Glutamatergic neuron (in vitro differentiated cells): ENCODE measurements at places on chromosomes 11 and 22.

GRCh38 chr11:100827934-100828661, 141.0 kb downstream of the ARHGAP42 start:
- DNase-seq: no peak

DNA sequence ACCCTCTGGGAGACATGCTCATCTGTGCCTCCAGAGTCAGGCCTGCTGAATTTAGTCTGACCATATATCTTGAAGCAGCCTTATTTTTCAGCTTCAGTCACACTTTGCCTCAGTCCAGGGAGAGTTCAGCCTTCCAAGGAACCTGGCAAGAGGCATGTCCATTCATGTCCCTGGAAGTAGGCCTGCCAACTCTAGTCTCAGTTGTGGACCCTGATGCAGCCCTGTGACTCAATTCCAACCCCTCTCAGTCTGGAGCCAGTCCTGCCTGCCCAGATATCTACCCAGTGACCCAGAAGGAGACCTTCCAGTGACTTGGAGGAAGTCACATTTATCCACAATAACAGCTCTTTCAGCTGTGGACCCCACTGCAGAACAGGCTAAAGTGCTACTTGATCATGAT, 566.6 kb downstream of the TMEM135 start:
- DNase-seq: no peak

DNA sequence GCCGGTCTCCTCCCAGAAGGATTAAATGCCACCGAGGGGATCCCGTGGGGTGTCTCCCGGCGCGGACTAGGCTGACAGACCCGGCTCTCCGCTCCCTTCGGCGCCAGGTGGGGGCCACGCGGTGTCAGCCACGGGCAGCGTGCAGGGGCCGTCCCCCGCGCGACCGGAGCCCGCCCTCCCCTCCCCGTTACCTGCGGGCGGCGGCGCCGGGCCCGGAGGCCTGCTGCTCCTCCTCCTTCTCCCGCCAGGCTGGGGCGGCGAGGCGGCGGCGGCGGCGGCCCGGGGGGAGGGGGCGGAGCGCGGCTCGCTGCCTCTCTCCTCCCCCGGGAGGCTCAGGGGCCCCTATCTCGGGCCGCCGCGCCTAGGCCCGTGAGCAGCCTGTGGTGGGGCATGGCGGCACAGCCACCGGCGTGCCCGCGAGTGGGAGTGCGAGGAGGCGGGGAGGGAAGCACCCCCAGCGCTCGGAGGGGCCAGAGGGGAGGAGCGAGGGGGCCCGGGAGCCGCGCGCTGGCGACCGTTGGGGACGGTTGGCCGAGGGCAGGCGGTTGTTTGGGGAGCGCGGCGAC, 450 bp downstream of the ZBTB44 start:
- DNase-seq: peak; percentile 71

DNA sequence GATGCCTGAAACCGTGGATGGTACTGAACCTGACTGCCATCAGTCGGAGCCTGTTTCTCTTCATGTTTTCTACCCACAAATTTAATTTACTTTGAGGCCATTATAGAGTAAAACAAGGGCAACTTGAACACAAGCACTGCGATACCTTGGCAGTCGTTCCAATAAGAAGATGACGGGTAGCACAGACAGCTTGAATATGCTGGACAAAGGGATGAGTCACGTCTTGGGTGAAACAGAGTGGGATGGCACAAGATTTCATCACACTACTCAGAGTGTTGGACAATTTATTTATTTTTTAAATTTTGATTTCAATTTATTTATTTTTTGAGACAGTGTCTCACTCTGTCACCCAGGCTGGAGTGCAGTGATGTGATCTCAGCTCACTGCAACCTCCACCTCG, 5.7 kb downstream of the DIXDC1 start:
- DNase-seq: no peak

GRCh38 chr11:11458485-11458884, 105.4 kb upstream of the CSNK2A3 start:
- peak; percentile 40 for DNase-seq

GRCh38 chr22:25987948-25988347, 181.3 kb upstream of the SEZ6L start:
- no peak for DNase-seq

- peak; percentile 81 for DNase-seq
Measured at GRCh38 chr11:31870609-31871309, 59.6 kb upstream of the PAX6 start.

- no peak for DNase-seq
Measured at GRCh38 chr11:9077164-9077563, 14.2 kb downstream of the SCUBE2 start.

DNA sequence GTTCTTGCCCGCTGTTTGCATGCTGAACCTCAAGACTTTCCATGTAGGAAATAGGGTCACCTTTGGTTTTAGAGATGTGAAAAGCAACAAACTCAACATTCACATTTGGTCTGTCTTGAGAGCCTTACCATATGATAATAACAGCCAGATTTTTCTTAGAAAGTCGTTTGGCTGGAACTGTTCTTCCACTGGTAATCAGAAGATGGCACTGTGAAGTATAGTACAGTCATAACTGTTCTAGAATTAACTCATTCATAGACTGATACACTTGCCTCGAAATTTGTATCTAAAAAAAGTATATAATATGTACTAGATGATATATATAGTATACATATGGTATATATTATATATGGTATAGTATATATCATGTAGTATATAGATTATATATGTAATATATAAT, 12.3 kb downstream of the LUZP2 start:
- DNase-seq: no peak

GRCh38 chr11:121575250-121575962, 122.6 kb upstream of the SORL1-AS1 start:
- DNase-seq: no peak

GRCh38 chr22:26894766-26895485, 237.5 kb downstream of the MIAT start:
- DNase-seq: no peak

- no peak for DNase-seq
Measured at GRCh38 chr11:9357041-9357440, 27.4 kb upstream of the IPO7 start.

DNA sequence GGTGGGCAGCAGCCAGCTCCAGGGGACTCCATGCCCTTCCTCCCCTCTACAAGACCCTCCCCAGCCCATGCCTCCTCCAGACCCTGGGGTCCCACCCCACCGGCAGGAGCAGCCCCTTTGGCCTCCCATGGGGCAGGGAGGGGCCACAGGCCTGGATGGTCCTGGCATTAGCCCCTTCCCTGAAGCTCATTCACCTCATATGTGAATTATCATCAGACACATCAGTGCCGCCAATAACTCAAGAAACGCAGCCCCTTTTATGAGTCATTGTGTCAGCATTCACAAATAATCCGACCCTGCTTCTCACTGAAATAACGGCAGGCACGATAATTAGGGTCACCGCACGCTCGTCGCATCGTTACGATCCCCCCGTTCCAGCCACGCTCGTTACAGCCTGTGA, 124.2 kb downstream of the BRD1 start:
- DNase-seq: no peak

DNA sequence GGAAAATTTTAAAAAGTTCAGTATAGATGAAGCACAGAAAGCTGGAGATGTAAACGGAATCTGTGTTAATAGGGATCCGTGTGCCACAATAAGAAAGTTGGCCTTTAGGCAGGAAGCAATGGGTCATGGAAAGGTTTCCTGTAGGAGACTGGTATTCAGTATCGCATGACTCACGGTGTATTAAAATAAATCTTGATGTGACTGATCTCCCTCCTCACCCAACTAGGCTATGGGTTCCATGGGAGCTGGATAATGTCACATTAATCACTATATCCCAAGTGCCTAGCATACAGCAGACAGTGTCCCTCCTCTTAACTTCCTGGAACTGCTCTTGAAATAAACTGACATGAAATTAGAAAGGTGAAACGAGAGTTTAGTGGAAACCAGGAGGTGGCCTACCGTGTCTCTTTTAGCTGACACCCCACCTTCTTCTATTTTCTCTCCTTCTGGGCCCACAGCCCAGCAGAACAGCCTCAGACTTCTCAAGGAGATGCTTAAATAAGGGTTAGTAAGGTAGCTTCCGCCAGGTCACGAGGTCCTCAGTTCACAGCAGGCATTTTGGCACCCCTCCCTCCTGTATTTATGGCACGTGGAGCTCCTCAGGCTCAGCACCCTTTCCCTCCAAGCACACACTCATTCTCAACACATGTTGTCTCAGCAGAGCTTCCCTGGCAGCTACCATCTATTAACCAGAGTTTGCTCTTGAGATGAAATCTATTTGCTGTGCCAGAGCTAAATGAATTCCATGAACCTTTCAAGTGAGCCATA, 118.8 kb downstream of the NXPE2 start:
- no peak for DNase-seq
